ENCODE measurements at places on chromosomes 2 and 18.

DNA sequence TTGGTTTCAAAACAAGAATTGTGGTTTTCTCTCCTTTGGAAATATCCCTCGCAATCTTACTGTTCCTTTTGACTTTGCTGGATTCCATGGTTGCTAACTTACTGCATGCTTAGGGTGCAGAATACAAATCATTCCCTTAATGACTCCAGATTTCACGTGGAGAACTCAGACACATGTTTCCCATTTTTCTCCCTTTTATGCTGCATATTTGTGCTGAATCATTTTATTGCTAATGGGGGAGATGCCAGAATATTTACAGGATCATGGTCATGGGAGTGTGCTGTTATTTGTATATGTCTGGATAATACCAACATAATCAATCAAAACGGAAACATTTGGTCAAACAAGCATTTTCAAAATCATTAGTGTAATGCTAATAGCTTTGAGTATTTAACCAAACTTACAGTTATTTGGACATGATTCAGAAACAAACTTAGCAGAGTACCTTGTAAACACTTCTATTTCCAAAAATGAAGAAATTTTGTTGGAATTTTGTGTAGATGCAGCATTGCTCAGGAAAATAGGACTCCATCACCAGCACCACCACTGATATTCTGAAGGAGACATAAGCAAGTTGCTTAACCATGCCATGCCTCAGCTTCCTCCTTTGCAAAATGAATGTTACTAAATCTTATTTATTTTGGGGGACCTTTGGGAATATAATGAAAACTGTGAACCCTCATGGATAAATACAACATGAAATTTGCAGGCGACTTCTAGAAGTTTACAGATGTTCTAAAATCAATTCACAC lies 122.5 kb upstream of the RND3 start:
- DNase-seq, result no peak

GRCh38 chr2:240412211-240412861 lies 23.1 kb upstream of the GPC1 start:
- DNase-seq, result no peak

- DNase-seq, result no peak
Measured at GRCh38 chr18:33901894-33902512, 322.7 kb downstream of the NOL4 start.

- DNase-seq, result no peak
Measured at GRCh38 chr2:82098617-82099016, 1794.1 kb upstream of the LRRTM1 start.

- no peak for DNase-seq
Measured at GRCh38 chr2:195768431-195768830, 111.4 kb downstream of the SLC39A10 start.

DNA sequence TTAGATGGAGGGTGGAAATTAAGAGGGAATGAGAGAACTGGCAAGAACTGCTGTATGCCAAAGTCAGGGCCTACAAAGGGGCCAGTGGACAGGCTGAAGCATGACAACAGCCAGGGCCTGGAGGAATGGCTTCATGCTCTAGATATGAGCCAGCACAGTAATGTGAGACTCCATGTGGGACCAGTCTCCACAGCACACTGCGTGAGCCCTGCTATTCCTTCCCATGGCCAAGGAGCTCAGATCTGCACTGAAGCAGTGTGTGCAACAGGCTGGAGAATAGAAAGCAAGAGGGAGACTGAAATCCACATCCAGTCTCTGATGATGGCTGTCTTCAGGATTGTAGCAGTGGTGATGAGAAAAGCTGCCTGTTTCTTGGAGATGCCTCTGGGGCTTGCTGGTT lies 162.8 kb downstream of the TPGS2 start:
- DNase-seq, result no peak

- DNase-seq, result no peak
Measured at GRCh38 chr2:159272156-159272555, 14.3 kb downstream of the WDSUB1 start.

GRCh38 chr2:124027182-124027581 lies 2.1 kb downstream of the CNTNAP5 start:
- DNase-seq, result no peak

- no peak for DNase-seq
Measured at GRCh38 chr2:105056245-105056644, 18.4 kb downstream of the MRPS9 start.

DNA sequence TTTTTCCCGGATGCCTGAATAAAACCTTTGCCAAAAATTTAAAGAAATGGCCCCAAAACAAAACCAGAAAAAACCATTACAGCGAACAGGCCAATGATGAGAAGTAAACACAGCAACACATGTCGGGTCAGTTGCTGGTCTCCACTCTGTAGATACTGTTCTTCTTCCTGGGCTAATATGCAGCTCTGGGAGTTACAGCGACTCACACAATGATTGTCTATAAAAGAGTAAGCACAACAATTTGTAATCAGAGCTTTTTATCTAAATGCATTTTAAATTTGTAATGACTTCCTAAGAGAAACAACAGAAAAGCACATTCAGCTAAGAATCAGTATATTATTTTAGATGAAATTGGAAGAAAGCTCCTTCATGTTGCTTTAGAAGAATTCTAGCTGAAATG lies 40.3 kb downstream of the GPR155 start:
- DNase-seq, result no peak

DNA sequence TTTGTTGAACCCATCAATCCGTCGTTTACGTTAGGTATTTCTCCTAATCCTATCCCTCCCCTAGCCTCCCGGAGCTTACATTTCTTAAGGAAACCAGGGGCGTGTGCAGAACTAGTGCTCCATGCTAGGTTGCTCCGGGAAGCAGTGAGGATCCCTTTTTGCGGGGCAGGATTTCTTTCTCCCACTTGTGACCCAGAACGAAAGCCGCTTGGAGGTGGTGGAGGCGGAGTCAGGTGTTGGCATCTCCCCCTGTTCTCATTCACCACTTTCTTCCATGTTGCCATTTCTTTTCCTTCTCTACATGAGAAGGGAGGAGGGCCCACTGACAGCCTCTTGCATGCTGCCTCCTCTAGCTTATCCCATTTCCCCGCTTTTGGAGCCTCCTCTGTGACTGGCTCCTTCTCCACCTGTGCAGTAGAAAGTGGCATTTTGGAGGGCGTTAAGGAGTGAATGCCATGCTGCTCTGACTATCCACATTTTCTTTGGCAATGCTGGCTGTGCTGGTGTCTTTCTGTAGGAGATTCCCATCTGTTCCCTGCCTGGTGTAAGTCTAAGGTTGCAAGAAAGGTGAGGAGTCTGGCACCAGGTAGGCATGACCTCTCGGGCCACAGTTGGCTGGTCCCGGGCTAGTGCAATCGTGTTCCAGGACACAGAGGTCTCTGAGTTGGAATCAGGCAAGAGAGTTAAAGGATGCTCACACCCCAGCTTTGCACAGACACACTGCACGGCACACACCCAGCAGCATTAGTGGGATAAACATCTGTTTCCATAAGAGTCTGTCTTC lies 89.5 kb downstream of the ACKR3 start:
- DNase-seq, result no peak

GRCh38 chr18:46728219-46728930 lies 28.5 kb downstream of the ST8SIA5 start:
- no peak for DNase-seq

DNA sequence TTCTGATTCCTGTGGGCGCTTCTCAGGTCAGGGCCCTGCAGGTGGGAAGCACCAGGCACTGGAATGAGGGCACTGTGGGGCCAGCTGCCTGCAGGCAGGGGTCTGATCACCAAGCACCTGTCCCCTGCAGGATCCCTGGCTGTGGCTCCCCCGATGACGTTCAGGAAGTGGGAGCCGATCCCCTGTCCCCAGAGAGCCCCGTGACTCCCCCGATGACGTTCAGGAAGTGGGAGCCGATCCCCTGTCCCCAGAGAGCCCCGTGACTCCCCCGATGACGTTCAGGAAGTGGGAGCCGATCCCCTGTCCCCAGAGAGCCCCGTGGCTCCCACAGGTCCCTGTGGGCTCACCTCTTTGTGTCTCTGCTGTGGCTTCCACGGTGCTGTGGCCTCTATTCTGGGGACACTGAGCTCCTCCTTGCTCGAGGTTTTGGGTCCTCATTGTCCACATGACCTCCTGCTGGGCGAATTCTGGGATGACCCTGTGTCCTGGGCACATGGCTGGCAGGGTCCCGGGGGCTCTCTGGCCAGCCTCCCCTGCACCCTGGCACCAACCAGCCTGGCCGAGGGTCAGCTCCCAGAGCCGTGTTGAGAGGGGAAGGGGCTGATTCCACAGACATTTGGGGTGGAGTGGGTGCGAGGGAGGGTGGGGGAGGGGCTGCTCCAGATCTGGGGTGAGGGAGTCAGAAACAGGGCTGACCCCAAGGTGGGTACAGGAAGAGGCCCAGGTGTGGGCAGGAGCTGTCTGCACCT lies 4.8 kb downstream of the NEU4 start:
- no peak for DNase-seq
